Osteoblast (primary cell): ENCODE measurements at places on chromosomes 7 and 10.

DNA sequence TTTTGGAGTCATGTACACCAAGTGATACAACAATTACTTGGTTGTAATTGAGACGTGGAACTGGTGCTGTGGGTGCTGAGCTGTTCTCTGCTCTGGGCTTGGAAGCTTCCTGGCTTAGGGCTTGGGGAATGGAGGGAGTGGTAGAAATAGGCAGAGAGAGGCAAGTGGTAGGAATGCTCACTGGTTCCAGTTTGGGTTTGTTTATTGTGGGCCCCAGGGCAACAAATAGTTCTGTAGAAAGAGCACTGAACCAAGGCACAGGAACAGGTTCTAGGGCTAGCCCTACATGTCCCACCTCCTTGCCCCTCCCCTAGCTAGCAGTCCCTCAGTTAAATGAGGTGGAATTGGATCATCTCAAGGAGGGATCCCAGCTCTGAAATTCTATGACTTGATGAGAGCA is 166.7 kb upstream of the HPS1 start:
- DNase-seq: no peak

DNA sequence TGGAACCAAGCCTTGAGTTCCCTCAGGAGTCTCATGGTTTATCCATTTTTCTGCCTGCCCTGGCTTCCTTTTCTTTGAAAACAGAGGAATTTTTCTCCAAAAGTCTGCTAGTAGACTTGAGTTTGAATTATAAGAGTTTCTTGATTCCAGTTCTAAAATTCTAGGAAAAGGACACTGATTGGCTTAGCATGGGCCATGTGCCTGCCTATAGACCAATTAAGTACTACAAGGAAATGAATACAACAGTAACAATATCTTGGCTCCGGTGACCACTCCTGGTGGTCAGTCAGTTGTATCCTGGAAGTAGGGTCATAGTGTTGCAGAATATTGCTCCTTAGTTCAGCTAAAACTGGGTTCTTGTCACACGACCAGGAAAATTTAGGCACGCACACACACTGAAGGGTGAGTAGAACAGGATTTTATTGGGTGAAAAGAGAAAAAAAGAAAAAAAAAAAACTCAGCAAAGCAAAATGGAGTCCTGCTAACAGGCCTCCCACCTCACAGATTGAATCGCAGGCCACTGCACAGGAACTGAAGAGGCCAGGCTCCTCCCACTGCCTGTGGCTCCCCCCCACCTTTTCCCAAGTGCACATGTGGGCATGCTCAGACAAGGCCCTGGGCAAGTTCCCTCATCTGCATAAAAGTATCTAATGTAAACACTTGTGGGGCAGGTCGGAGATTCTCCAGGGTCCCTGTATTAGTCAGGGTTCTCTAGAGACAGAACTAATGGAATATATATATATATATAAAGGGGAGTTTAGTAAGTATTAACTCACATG is 155.1 kb downstream of the LYZL1 start:
- DNase-seq: no peak

GRCh38 chr10:125521721-125522680 is 161.0 kb downstream of the TEX36 start:
- no peak for DNase-seq

- no peak for DNase-seq
Measured at GRCh38 chr10:108360187-108360586, 1195.7 kb upstream of the SORCS1 start.

- DNase-seq: peak; percentile 53
Measured at GRCh38 chr7:157985636-157986035, 602.0 kb downstream of the PTPRN2 start.

DNA sequence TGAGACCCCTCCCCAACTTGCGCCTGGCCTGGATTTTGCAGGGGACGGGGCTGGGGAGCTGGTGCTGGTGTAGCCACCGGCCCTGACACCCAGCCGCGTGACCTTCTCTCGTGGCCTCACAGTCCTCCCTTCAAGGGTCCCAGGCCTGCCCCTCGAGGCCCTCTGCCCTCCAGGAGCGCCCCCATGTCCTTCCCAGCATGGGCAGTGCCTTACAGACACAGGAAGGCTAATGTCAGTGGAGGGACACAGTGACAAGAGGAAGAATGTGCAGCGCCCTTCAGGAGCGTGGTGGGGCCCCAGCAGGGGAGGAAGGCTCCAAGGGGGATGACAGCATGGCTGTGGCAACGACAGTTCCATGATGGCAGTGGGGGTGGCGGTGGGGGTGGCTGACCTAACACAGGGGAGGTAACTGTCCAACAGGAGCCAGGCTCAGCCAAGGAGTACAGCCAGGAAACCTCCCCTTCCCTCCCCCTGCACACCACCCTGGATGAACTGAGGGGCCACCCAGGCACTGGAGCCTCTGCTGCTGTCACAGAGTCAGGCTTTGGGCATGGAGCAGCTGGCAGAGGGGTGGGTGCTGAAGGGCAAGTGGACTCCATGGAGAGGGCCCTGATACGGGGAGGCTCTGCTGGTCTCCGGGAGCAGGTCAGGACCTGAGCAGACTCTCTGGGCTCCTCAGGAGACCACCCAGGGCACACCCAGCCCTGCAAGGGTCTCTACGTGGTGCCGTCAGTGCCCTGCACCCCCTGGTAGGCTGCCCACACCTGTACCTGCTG is 76.0 kb upstream of the RET start:
- DNase-seq: peak; percentile 56

DNA sequence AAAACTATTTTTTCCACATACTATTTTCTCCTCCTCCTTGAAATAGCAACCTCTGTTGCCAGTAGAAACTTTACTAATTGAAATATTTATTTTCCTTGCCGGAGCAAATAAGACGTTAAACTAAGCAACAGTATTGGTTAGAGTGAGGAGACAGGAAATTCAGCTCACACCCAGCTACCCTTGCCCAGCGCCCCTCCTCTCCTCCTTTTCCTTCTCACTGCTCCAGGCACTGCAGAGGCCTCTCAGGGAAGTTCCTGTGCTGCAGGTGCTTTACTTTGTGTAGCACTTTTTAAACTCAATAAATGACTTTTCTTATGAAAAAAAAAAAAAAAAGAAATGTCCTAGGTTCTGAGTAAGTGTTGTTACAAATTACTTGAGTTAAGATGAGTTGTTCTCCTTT is 134.0 kb downstream of the SEMA3E start:
- DNase-seq: no peak

- DNase-seq: no peak
Measured at GRCh38 chr10:125034675-125035074, 92.8 kb downstream of the ZRANB1 start.

- DNase-seq: no peak
Measured at GRCh38 chr10:44178856-44179255, 206.0 kb downstream of the CXCL12 start.

- no peak for DNase-seq
Measured at GRCh38 chr10:90695915-90696676, 161.7 kb downstream of the HTR7 start.

DNA sequence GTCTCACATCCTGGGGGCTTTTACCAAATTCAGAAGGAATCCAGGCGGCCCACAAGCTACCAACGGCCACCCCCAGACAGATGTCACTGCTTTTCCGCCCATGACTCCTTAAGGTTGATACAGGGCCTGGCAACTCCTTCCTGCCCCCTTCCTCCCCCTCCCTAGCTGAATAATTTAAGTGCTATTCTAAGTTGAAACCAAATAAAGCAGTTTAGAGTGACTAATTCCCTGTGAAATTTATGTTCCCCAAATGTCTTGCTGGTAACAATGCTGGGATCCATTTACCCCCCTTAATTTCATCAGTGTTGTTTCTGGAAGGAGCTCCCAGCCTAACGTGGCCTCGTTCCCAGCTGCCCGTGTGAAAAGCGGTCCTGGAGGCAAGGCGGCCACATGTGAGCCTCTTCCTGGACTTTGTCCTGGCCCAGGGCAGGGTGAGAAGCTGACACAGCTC is 109.6 kb downstream of the TMEM130 start:
- DNase-seq: peak; percentile 97

- DNase-seq: no peak
Measured at GRCh38 chr7:30526163-30526562, 21.5 kb upstream of the GGCT start.

GRCh38 chr7:105136221-105136620 is 122.2 kb downstream of the KMT2E start:
- peak; percentile 52 for DNase-seq

DNA sequence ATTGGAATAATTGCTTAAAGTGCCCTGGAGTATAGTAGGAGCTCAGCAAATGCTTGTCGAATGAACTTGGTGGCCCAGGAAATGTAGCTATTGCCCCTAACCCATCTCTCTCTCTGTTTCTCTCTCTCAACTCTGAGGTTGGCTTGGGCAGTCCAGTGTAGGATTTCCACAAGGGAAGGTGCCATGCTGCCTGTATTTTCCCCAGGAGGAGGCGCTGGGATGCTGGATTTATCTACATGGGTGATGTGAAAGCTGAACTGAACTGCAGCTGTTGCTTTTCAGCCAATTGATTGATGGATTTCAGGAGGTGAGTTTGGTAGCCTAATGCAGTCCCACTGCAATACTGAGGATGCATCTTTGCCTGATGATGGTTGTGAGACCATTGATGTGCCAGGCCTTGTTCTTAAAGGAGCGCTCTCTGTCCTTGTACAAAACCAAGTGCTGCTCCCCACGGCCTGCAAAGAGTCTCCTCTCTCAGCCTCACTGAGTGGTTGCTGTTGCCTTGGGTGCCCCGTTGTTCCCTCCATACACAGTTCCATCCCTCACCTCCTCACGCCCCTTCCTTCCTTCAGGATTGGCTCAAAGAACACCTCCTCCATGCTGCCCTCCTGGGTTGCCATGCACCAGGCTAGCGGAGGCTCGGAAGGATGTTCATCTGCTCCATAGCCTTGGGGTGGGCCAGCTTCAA is 200.6 kb downstream of the GLRX3 start:
- DNase-seq: no peak

DNA sequence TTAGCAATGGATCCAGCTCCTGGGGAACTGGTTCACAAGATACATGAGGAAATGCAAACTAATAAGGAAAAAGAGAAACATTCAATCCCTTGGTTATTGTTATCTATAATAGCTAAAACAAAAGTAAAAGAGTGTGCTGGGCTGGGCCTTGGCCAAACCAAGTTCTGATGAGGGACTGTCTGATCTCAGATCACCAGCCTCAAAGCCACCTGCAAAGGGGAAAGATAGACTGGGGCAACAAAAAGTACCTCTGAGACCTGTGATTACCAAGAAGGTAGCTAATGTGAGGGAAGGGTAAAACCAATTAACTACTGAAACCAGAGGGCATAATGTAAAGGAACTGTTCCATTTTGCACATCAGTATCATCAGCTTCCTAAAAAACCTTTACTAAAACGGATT is 51.2 kb downstream of the HTR7 start:
- no peak for DNase-seq

- peak; percentile 89 for DNase-seq
Measured at GRCh38 chr10:114328874-114329273, 75.4 kb downstream of the AFAP1L2 start.

DNA sequence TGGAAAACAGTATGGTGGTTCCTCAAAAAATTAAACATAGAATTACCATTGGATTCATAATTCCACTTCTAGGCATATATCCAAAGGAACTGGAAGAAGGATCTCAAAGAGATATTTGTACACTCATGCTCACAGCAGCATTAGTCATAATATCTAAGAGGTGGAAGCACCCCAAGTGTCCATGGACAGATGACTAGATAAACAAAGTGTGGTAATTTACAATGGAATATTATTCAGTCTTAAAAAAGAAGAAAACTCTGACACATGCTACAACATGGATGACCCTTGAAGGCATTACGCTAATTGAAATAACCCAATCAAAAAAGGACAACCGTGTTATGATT is 594.2 kb downstream of the KCNMA1 start:
- no peak for DNase-seq

DNA sequence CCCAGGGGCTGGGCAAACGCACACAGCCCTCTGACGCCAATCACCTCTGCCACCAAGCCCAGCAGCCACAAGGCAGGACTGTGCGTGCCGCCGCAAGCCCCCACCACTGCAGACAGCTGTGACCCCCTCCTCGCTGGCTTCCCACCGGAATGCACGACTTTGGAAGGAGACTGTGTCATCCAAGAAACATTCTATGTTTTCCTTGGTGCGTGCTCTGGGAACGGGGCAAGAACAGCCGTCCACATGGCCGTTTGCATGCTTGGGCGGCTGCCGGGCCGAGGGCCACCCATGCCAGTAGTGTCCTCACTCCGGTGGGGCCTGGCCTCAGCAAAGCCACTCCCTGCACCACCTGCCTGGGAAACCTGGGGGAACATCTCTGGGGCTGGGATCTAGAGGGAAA is 17.6 kb upstream of the ELN start:
- DNase-seq: peak; percentile 95

DNA sequence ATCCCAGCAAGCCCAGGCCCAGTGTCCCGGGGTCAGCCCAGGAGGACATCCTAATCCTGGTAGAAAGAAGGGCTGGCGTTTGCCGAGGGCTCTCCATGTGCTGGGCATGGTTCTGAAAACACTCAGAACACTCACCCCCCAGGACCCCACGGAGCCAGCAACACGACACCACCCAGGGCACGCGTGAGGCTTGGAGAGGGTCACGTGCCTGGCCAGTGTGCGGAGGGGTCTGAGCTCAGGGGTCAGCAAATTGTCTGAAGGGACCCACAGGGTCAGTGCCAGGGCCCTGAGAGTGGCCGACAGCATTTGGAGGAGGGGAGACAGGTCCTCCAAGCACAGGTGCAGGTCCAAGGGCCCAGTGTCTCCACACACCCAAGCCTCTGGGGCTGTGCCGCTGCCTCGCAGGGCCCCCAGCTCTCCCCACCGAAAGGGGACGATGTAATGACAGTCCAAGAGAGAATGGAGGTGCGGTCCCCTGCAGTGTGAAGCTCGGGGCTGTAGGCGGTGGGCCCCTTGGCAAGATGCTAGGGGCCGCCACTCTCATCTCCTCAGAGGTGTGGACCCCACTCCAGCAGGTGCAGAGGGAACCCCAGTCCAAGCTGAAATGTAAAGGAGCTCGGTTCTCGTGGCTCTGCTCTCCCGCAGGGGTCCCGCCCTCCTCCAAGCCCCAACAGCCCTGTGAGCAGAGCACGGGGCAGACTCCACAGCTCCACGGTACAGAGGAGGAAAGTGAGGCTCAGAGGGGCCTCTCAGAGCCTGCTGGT is 7.8 kb downstream of the FOXL3 start:
- peak; percentile 62 for DNase-seq

GRCh38 chr7:80207501-80207900 is 72.9 kb downstream of the GNAI1 start:
- peak; percentile 27 for DNase-seq

DNA sequence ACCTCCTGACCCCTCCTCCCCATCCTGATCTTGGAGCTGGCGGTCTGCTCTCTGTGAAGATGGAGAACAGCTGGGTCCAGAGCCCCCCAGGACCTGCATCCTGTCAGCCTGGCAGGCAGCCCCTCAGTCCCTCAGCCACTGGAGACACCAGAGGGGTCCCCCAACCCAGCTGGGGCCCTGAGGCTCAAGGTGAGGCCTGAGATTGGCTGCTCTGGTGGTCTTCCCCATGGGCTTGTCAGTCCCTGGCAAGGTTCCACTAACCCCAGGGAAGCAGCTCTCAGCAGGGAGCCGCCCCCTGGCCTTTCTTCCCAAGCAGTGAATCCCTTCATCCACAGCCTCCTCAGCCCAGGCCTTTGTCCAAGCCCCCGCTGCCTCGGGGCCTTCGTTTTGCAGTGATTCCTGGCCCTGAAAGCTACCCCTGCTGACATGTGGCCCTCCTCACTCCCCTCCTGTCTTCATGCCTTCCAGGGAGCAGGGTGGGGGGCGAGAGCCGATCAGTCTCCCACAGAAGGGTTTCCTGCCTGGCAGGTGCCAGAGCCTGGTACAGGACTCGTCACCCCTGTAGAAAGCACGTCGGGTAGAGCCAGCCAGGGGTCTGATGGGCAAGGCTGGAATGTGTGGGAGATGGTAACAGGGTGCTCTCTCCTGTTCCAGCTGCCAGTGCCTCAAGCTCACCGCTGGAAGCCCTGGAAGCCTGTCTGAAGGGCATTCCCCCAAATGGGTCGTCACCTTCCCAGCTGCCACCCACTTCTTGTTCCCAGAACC is 48.5 kb downstream of the ZNF467 start:
- DNase-seq: peak; percentile 74

GRCh38 chr7:19491821-19492452 is 216.9 kb downstream of the POLR1F start:
- peak; percentile 39 for DNase-seq
